ENCODE measurements at places on chromosomes 5 and 9.
A peak's percentile ranks its signal among the peaks of the same experiment; 100 is the strongest.

GRCh38 chr9:20580673-20581072 lies 41.6 kb downstream of the MLLT3 start:
- no peak for DNase-seq

GRCh38 chr9:109599131-109599530 lies 101.0 kb upstream of the PTPN3 start:
- DNase-seq, result no peak

DNA sequence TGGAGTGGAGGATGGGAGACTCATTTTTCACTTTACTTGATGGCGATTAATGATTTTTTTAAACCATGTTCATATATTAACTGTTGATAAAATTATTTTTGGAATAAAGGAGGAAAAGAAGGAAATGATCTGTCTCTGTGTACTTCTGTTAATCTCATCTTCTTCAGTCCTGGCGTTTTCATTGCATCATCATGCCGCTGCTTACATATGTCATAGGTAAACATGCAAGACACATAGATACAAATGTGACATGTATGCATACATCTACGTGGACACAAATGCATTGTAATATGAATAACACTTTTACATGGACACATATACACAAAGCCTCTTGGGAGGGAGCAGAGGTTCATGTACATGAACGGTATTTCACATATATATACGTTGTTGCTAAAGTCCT lies 10.0 kb downstream of the TMEM174 start:
- no peak for DNase-seq

GRCh38 chr5:74631081-74631953 lies 9.2 kb downstream of the ENC1 start:
- peak; percentile 86 for DNase-seq

- DNase-seq, result no peak
Measured at GRCh38 chr5:167870055-167870454, 421.4 kb upstream of the WWC1 start.

DNA sequence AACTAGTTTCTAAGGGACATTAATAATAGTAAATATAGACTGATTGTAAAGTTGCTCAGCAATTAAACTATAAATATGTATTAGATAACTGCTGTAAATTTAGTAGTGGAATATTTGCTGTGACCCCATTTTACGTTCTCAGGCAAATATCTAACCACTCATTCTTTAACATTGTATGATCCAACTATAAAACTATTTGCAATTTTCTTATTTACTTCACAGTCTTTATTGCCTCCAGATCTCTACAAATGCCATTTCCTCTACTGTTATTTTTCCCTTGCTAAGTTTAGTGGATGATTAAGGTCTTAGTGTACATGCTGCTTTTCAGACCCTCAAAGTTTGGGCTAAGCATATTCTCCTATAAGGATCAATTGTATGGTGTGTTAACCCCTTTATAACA lies 526.2 kb upstream of the ST8SIA4 start:
- no peak for DNase-seq

DNA sequence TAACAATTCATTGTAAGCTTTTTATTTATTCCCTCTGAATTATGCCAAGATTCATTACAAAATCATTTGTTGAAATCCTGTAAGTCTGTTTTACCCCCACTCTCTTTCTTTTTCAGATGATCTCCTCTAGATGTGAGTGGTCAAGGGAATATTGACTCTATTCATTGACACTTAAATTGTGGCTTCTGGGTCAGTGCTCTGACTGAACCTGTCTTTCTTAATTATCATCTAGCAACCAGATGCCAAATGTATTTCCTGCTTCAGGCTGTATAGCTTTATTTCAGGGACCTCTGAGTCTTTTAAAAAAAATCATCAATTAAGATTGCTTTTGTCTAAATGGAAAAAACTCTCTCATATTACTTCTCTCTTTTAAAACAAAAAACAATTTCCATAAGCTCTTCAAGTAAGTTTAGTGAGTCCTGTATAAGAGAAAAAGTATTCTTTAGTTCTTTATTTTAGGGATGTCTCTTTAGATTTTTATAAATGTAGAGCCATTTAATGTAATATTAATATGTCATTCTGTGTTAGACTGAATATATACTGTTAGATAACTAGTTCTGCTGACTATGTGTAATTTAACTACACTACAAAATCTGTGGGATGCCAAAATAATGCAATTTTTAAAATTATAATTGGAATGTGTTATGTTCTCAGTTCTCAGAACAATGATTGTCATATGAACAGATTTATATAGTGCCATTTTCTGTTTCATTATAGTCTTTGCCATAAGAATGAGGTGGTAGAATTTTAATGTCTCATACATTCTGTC lies 645.8 kb upstream of the EDIL3 start:
- DNase-seq, result no peak

GRCh38 chr5:179620703-179621350 lies 2.6 kb downstream of the HNRNPH1 start:
- peak; percentile 39 for DNase-seq

- peak; percentile 68 for DNase-seq
Measured at GRCh38 chr9:696332-697323, 144.9 kb upstream of the DMRT1 start.

DNA sequence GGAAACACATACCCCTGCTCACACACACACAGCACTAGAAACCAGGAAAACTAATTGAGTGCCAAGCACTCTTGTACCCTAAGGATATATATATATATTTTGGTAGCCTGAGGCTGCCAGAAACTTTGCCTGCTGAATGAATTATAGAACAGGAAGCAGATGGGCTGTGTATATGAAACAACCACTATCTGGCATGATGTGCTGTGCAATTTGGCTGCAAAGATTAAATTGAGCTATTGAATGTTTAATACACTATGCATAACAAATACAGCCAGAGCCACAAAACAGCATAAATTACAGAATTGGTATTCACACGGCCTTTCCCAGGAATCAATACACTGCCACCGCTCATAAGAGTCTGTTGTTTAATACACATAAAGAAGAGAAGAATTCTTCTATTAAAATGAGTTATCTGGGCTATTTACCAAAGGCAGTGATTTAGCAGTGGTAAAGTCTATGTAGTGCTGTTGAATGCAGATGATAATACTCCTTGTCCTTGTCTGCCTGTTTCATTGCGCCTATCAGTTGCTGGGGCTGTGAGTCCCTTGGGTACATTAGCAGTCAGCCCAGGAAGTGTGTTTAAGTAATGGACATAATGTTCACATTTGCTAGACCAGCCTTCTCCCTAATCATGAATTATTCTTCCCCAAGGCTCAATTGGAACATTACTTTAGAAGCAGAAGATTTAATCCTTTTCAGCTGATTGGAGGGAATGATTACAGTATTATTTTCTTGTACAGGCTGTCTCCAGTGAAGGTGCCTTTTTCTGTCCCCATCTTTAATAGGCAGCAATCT lies 294.3 kb downstream of the TLE1 start:
- DNase-seq, result no peak

DNA sequence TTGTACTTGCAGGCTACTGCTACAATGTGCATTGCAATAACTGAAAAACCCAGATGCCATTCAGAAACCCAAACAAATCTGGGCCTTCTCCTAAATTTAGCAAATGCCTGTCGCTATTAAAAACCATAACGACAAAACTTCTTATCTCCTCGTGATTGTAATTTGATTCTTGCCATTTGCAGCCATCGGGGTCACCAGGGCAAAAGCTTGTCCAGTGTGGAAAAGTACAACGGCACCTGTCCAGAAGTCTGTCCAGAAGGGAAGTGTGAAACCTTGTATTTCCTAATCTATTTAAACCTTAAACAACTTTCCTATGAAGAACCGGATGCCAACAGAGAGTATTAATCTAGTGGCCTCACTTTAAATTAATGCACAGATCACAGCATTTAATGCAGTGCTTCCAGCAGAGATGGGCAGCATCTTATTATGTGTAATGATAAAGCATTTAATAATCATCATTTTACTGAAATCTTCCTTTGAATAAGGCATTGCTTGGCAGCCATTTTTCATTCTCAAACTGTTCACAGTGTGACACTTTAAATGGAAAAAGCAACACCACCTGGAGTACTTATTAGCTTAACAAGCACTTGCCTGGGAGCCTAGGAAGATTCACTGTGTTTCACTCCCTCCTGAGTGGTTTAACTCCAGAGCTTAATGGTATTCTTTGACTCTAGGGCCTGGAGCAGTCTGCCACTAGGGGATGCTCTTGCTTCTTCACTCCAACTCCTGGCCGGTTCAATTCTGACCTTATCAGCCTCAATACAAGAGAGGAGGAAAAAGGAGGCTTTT lies 4.9 kb upstream of the C7 start:
- peak; percentile 94 for DNase-seq

DNA sequence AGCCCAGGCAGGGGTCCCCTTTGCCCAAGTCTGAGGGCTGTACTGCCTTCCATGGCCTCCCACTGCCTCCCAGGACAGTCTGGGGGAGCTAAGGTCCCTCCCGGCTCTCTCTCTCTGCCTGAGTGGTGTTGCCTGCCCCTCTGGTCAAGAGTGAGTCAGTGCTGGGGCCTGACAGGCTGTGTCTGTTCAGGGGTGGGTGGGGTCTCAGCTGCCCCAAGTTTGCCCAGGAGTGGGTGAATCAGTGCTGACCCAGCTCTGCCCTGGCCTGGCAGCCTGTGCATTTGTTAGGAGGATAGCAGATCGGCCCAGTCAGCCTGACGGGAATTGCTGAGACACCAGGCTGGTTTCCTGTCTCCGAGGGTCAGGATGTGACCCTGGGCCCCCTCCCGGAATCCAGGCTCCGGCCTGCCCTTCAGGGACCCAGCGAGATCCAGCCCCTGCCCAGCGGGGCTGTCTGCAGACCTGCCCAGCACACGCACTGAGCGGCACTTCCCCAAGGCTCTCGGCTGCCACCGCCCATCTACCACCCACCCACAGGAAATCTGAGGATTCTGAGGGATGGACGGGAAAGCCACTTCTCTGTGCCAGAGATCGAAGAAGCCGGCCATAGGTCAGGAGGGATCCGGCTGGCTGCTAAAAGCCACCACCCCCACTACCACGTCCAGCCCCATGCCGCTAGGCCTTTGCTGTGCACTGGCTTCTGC lies 15.9 kb downstream of the ENG start:
- peak; percentile 98 for DNase-seq

DNA sequence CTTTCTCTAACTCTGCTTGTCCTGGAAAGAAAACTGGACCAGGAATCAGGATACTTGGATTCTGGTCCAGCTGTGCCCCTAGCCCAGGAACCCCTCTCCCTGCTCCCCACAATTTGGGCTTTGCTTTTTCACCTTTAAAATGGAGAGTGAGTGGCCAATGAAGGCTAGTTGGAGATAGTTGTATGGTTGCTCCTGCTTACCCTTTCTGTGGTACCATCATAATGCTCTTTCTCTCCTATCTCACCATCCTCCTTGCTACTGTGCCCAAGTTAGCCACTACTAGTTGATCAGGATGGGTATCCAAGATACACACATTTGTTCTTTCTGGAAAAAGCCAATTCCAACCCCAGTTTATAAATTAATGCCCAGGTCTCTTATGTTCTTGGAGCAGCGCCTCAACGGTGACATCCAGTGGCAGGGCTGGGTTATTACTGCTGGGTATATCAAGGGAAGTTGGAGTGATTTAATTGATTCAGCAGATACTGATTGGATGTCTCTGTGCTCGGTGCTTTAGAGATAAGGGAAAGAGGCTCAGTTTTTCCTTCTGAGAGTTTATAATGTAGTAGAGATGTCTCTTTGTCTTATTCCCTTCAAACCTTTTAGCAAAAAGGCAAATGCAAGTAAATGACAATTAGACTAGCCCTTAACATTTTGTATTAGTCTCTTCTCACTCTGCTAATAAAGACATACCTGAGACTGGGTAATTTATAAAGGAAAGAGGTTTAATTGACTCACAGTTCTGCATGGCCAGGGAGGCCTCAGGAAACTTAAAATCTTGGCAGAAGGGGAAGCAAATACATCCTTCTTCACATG lies 38.5 kb downstream of the FAXDC2 start:
- peak; percentile 80 for DNase-seq

DNA sequence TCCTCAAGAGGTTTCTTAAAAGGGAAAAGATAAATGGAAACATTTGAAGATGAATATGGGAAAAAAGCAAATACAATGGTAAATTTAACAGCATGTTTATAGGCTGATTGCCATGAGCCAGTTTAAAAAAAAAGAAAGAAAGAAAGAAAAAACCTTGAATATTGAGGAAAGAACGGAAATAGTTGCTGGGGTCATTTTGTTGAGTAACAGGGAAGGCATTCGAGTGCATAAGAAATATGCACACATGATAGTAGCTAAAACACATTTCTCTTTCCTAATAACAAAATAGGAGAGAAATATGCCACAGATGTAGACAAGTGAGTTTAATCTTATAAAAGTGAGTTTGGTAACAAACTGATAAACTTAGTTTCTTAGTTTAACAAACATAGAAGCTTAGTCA lies 864.6 kb upstream of the ACO1 start:
- peak; percentile 53 for DNase-seq

DNA sequence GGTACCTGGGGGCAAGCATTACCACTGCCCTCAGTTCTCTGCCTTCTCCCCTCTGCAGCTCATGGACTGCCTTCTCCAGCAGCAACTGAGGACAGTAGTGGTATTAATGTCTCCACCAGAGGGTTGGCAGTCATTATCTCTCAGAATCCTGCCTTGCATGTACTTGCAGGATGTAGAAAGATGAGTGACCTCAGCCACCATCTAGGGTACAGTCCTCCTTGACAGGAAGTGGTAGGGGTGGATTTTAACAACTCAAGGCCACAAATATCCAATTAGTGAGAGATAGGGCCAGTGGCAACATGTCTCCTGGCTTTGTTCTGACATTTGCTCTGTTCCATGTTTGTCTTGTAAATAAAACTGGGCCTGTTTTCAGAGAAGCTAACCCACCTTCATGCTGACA lies 47.2 kb downstream of the F2R start:
- no peak for DNase-seq

DNA sequence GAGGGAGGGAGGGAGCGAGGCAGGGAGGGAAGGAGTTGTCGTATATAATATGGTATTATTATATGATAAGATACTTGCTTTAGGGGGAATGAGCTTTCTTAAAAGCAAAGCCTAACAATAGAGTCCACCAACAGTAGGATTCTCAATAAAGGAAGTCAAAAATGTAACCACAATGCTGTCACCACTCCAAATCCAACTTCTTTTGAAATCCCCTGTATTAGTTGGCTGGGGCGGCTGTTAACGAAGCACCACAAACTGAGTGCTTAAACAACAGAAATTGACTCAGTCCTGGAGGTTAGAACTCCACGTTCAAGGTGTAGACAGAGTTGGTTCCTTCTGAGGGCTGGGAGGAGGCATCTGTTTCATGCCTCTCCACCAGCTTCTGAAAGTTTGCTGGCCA lies 23.1 kb downstream of the GAS1 start:
- DNase-seq, result peak; percentile 13

DNA sequence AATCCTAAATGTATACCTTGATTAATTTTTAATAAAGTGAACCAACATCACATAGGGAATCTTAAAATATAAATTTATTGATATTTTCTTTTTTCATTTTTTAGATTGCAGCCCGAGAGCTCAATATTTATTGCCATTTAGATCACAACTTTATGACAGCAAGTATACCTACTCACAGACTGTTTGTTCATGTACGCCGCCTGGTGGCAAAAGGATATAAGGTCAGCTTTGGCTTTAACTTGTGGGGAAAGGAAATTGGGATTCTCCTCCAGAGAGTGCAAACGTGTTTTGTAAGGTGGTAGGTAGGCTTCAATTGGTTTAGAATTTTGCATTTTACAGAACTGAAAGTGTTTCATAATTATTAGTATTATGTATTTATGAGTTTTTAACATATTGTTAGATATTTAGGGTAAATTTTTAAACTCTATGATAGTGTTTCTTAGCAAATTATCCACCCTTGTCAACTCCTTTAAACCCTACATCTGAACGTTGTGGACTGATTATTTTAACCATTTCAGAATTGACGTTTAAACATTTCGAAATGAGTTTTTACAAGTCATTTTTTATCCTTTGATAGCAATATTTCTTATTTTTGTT lies 17.5 kb upstream of the DHFR start:
- peak; percentile 86 for DNase-seq

GRCh38 chr5:109574985-109575384 lies 114.7 kb upstream of the MAN2A1 start:
- no peak for DNase-seq

GRCh38 chr9:27377147-27377807 lies 80.3 kb upstream of the EQTN start:
- DNase-seq, result no peak
